ENCODE measurements at places on chromosomes 7 and 10. TPM values are rescaled to one million over a fixed set of nuclear protein-coding genes. Genes with fewer than 3 reads are reported as not detected.
A peak's percentile ranks its signal among the peaks of the same experiment; 100 is the strongest.

DNA sequence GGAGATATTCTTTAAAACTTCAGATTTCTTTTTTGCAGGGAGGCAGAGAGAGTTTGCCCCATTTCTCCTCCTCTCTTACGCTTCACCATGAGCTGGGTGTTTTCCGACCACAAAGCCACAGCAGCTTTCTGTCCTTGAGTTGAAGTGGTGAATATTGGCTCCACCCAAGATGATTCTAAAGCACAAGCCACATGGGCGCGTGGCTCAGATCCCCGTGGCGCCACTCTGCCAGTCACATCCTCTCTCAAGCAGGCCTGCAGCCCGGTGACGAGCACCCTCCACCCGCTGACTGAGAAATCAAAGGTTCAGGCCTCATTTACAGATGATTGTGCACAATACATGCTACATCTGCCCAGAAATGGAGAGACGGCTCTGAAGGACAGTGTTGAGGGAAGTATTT, 27.6 kb upstream of the RNF32 start:
- no peak overlapping the region for H3K27ac ChIP-seq
- no peaks in the 10 kb centered on the region for H3K36me3 ChIP-seq
- no peaks in the 10 kb centered on the region for H3K4me1 ChIP-seq

- no peak overlapping the region for H3K27ac ChIP-seq
- no peaks in the 10 kb centered on the region for H3K4me1 ChIP-seq
- H3K27me3 ChIP-seq: no peaks in the 10 kb centered on the region
- no peak overlapping the region for H3K4me3 ChIP-seq
Measured at GRCh38 chr7:121755286-121755685, 117.7 kb upstream of the PTPRZ1 start.

AKR1C8 gene
- not detected for total RNA-seq

GRCh38 chr7:131602304-131602993, 46.0 kb upstream of the PODXL start:
- H3K4me3 ChIP-seq: no peak overlapping the region
- H3K4me1 ChIP-seq: no peaks in the 10 kb centered on the region
- no peak for DNase-seq

EDRF1 gene
- 57.3 TPM for total RNA-seq

- no peak for DNase-seq
- H3K27me3 ChIP-seq: no peaks in the 10 kb centered on the region
- no peaks in the 10 kb centered on the region for H3K36me3 ChIP-seq
Measured at GRCh38 chr10:49184642-49185111, 3.5 kb downstream of the TMEM273 start.

GRCh38 chr10:33178026-33178755, 156.3 kb downstream of the NRP1 start:
- no peak overlapping the region for H3K4me3 ChIP-seq
- H3K4me1 ChIP-seq: no peaks in the 10 kb centered on the region
- no peaks in the 10 kb centered on the region for H3K36me3 ChIP-seq
- peak overlapping the region; percentile 13 for H3K27ac ChIP-seq
- H3K27me3 ChIP-seq: no peaks in the 10 kb centered on the region

DNA sequence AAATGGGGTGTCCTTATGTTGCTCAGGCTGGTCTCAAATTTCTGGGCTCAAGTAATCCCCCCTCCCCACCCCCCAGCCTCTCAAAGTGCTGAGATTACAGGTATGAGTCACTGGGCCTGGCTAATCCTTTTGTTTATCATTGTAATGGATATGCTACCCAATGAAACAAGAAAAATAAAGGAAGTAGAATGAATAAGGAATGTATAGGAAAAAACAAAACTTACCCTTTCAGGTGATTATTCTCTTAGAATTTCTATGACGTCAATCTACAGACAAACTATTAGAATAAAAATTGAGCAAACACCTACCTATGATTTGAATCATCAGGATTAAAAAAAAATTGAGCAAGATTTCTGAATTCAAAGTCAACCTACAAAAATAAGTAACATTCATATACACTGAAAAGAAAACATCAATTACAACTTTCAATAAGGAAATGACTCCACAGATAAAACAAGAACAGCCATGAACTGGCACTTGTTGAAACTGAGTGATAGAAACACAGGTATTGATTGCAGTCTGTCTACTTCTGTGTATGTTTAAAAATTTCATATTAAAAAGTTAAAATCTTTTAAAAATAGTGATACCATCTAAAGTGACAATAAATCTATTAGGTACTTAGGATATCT, 12.2 kb downstream of the ADAM12 start:
- no peaks in the 10 kb centered on the region for H3K4me1 ChIP-seq
- no peak overlapping the region for H3K27ac ChIP-seq
- no peak overlapping the region for H3K4me3 ChIP-seq
- no peaks in the 10 kb centered on the region for H3K36me3 ChIP-seq
- no peak for DNase-seq
- no peaks in the 10 kb centered on the region for H3K27me3 ChIP-seq

- DNase-seq: no peak
Measured at GRCh38 chr10:8138471-8138870, 84.0 kb downstream of the GATA3 start.

NPC1L1 gene
- not detected for total RNA-seq

DNA sequence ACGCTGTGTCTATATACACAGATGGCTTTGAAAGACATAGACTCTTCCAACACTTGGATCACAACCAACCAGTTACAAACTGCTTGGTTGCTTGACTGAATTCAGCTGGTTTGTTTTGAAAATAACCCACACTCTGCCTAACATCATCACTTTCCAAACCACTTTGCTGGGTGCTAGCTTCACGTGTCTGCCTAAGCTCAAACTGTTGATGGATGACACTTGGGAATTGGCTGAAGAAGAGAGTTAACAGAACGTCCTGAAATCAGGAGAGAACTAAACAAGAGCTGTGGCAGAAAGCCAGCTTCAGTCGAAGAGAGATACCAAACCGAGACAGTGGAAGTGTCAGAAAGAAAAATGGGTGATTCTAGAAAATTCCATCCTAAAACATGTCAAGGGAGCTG, 420.8 kb upstream of the AUTS2 start:
- no peaks in the 10 kb centered on the region for H3K36me3 ChIP-seq
- peak overlapping the region; percentile 40 for H3K27ac ChIP-seq
- DNase-seq: peak; percentile 46
- H3K27me3 ChIP-seq: no peaks in the 10 kb centered on the region
- H3K4me3 ChIP-seq: no peak overlapping the region

PON1 gene
- total RNA-seq: not detected

DNA sequence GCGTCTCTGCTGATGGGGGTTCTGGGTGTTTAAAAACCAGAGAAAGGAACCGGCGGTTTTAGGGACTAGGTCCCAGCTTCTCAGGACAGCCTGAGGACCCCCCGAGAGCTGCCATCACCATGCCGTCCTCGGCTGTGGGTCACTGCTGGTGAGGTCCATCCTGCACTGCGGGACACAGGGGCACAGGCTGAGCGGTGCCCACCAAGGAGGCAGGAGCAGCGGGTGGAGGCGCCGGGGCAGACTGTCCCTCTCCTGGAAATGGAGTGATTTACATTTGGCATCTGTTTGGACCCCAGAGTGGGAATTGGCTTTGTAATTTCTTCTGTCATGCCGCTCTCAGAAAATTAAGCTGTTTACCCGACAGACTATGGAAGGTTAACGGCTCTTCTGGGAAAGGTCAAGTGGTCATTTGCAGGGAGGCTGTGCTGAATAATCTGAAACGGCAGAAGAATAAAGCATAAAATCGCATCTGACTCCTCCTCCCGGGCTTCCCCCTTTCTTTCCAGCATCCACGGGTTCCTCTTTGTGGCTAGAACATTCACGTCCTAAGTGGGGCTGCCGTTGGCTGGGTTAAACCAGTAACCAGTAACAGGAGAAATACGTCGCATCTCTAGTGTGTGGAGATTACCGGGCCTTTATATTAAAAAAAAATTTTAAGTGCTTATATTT, 31.7 kb downstream of the LHPP start:
- no peaks in the 10 kb centered on the region for H3K27me3 ChIP-seq
- H3K4me3 ChIP-seq: no peak overlapping the region
- no peaks in the 10 kb centered on the region for H3K4me1 ChIP-seq
- no peak for DNase-seq
- no peaks in the 10 kb centered on the region for H3K36me3 ChIP-seq

DNA sequence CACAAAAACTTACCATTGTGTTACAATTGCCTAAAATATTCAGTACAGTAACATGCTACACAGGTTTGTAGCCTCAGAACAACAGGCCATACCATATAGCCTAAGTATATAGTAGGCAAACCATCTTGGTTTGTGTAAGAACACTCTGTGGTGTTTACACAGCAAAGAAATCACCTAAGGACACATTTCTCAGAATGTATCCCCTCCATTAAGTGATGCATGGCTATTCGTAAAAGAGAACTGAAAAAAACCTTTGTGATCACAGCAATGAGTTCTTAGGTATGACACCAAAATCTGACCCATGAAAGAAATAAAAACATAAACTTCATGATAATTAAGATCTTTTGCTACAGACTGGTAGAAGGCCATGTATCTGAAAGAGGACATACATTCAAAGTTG, 121.5 kb downstream of the JMJD1C start:
- no peaks in the 10 kb centered on the region for H3K27me3 ChIP-seq
- no peaks in the 10 kb centered on the region for H3K4me1 ChIP-seq
- DNase-seq: no peak
- no peaks in the 10 kb centered on the region for H3K36me3 ChIP-seq

- no peak for DNase-seq
- no peak overlapping the region for H3K4me3 ChIP-seq
- no peak overlapping the region for H3K27ac ChIP-seq
Measured at GRCh38 chr10:72066318-72067284, 21.8 kb downstream of the SPOCK2 start.

DNA sequence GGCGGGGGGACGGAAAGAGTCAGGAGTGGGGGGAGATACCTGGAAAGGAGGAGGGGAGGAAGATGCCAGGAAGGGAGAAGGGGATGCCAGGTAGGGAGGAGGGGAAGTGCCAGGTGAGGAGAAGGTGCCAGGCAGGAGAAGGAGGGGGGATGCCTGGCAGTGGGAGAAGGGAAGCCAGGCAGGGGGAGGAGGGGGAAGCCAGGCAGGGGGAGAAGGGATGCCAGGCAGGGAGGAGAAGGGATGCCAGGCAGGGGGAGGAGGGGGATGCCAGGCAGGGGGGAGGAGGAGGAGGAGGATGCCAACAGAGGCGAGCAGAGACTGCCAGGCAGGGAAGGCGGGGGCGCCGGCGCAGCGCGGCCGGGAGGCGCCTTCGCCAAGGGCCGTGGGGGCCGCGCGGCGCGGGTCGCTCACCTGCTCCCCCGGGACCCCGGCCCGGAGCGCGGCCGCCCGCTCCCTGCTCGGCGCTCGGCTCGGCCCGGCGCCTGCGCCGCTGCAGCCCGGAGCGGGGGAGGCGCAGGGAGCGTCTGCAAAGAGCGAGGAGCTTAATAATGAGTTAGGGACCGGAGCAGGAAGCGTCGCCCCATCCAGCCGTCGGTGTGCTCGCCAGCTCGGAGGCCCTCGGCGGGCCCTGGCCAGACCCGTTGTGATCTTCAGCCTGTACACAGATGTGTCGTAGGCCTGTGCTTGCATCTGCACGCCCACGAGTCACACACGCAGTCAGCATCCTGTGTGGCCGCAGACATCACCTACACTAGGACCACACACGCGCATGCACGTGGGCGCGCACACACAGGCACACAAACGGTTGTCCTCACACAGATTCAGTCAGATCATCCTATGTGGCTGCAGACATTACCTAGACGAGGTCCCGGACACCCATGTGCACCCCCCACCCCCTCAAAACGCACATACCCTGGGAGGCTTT, 28.4 kb upstream of the SMARCD3 start:
- H3K36me3 ChIP-seq: no peaks in the 10 kb centered on the region
- DNase-seq: peak; percentile 45
- no peak overlapping the region for H3K27ac ChIP-seq
- H3K27me3 ChIP-seq: no peaks in the 10 kb centered on the region
- H3K4me1 ChIP-seq: no peaks in the 10 kb centered on the region

KCNIP2 gene
- total RNA-seq: 4.1 TPM

GRCh38 chr10:77744245-77744644, 106.6 kb upstream of the KCNMA1 start:
- H3K4me3 ChIP-seq: no peak overlapping the region
- H3K27me3 ChIP-seq: no peaks in the 10 kb centered on the region
- no peaks in the 10 kb centered on the region for H3K4me1 ChIP-seq
- no peak overlapping the region for H3K27ac ChIP-seq

GRCh38 chr7:91494450-91494849, 230.2 kb downstream of the FZD1 start:
- H3K27me3 ChIP-seq: no peaks in the 10 kb centered on the region
- no peaks in the 10 kb centered on the region for H3K36me3 ChIP-seq
- no peaks in the 10 kb centered on the region for H3K4me1 ChIP-seq
- DNase-seq: no peak
- H3K4me3 ChIP-seq: no peak overlapping the region

GRCh38 chr7:7131273-7131672, 51.1 kb upstream of the C1GALT1 start:
- no peak overlapping the region for H3K27ac ChIP-seq
- no peaks in the 10 kb centered on the region for H3K27me3 ChIP-seq
- H3K36me3 ChIP-seq: no peaks in the 10 kb centered on the region
- no peak for DNase-seq
- H3K4me3 ChIP-seq: no peak overlapping the region
- no peaks in the 10 kb centered on the region for H3K4me1 ChIP-seq

- H3K4me3 ChIP-seq: no peak overlapping the region
- H3K36me3 ChIP-seq: no peaks in the 10 kb centered on the region
- DNase-seq: no peak
- H3K27ac ChIP-seq: no peak overlapping the region
- no peaks in the 10 kb centered on the region for H3K4me1 ChIP-seq
- no peaks in the 10 kb centered on the region for H3K27me3 ChIP-seq
Measured at GRCh38 chr7:151607464-151607867, 87.8 kb upstream of the RHEB start.

- H3K4me3 ChIP-seq: no peak overlapping the region
- no peak overlapping the region for H3K27ac ChIP-seq
- no peaks in the 10 kb centered on the region for H3K36me3 ChIP-seq
- H3K4me1 ChIP-seq: no peaks in the 10 kb centered on the region
- DNase-seq: no peak
Measured at GRCh38 chr10:28113202-28113601, 114.3 kb upstream of the ODAD2 start.

DNA sequence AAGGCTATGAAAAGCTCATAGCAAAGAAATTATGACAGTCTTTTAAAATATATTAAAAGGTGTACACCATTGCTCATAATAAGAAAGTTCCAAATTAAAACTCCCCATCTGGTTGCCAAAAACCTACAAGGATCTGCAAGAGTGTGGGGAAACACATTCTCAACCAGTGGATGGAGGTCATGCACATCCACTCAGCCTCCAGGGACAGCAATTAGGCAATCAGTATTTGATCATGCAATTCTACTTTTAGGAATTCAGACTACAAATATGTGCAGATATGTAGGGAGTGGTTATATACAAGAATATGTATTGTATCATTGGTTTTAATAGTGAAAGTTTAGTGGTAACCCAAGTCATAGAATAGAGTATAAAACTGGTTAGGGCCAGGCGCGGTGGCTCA, 157.8 kb downstream of the FGFR2 start:
- no peak for DNase-seq
- H3K36me3 ChIP-seq: no peaks in the 10 kb centered on the region
- H3K27me3 ChIP-seq: no peaks in the 10 kb centered on the region
- H3K4me3 ChIP-seq: no peak overlapping the region
- no peaks in the 10 kb centered on the region for H3K4me1 ChIP-seq

- H3K4me1 ChIP-seq: no peaks in the 10 kb centered on the region
- no peaks in the 10 kb centered on the region for H3K27me3 ChIP-seq
- no peak overlapping the region for H3K27ac ChIP-seq
- no peaks in the 10 kb centered on the region for H3K36me3 ChIP-seq
- no peak for DNase-seq
- H3K4me3 ChIP-seq: no peak overlapping the region
Measured at GRCh38 chr10:6578251-6578771, 1.8 kb downstream of the PRKCQ start.
